ENCODE measurements at places on chromosomes 7 and 10.
A peak's percentile ranks its signal among the peaks of the same experiment; 100 is the strongest.

DNA sequence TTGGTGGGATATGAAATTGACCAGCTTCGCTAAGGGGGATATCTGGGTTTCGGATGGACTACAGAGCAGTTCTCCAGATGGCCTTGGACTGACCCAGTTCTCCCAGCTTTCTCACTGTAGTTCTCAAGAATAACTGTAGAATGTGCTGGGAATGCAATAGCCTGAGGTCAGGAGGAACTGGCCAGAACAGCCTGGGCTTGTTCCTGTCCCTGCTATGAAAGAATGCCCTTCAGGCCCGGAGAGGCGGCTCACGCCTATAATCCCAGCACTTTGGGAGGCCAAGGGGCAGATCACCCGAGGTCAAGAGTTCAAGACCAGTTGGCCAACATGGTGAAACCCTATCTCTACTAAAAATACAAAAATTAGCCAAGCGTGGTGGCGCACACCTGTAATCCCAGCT is 12.3 kb upstream of the TSPAN14 start:
- no peak for DNase-seq

GRCh38 chr7:130400120-130400572 is 19.9 kb downstream of the CPA1 start:
- DNase-seq: no peak

GRCh38 chr10:113047151-113047550 is 97.1 kb downstream of the TCF7L2 start:
- no peak for DNase-seq

DNA sequence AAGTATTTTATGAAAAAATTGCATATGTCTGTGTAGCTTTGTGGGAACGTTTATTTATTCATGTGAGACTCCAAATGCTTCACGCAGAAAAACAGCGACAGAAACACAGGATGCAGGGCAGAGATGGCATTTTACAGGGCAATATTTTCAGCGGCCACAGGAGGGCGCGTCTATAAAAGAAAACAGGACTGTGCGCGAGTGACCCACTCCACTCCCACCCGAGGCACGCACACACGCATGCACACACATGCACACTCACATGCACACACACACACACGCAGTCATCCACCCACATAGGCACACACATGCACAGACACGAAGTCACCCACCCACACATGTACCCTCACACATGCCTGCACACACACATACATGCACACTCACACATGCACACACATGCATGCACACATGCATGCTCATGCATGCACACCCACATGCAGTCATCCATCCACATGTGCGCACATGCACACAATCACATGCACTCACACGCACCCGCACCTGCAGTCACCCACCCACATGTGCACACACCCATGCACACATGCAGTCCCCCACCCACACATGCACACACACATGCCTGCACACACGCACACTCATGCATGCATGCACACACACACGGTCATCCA is 96.3 kb downstream of the DNAJB6 start:
- peak; percentile 70 for DNase-seq

GRCh38 chr7:36904802-36905201 is 180.5 kb upstream of the AOAH start:
- no peak for DNase-seq

Measured in glutamatergic neuron (in vitro differentiated cells).